ENCODE measurements at places on chromosomes 12 and 14. TPM values are rescaled to one million over a fixed set of nuclear protein-coding genes. Genes with fewer than 3 reads are reported as not detected.

MIPOL1 gene
- 7.2 TPM for total RNA-seq

INHBE gene
- total RNA-seq = not detected

KRT3 gene
- not detected for total RNA-seq

CAPZA3 gene
- total RNA-seq = not detected

MYBPC1 gene
- total RNA-seq = not detected

RNASE4 gene
- total RNA-seq = 67.0 TPM

STYX gene
- 13.9 TPM for total RNA-seq

KRT79 gene
- total RNA-seq = 2.4 TPM

MYF6 gene
- total RNA-seq = not detected

CD69 gene
- 11.9 TPM for total RNA-seq

All from mesenteric fat pad (tissue), 1 donor.